ENCODE measurements at places on chromosomes 3 and 15.

GRCh38 chr3:53155760-53156159 lies 5.2 kb upstream of the PRKCD start:
- peak; percentile 19 for DNase-seq

DNA sequence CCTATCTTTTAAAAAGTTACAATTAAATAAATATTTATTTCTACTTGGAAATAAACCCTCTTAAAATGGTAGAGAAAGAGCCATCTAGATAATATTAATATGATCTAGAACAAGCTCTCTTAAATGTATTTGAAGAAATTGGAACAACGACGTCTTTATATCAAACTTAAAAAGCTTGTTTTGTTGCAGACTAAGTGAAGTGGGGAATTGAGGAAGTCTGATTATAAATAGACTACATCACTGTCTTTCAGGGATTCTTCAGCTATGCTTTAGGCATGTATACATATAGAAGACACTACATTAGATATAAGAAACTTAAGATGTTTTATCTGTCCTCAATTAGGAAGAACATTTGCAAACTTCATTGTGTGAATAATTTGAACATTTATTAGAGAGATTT lies 1.8 kb downstream of the BCHE start:
- no peak for DNase-seq

GRCh38 chr3:134809427-134810051 lies 14.5 kb downstream of the EPHB1 start:
- no peak for DNase-seq

GRCh38 chr3:169980055-169980454 lies 13.4 kb downstream of the SEC62 start:
- DNase-seq: no peak

GRCh38 chr3:45929042-45929679 lies 14.1 kb upstream of the CXCR6 start:
- no peak for DNase-seq

DNA sequence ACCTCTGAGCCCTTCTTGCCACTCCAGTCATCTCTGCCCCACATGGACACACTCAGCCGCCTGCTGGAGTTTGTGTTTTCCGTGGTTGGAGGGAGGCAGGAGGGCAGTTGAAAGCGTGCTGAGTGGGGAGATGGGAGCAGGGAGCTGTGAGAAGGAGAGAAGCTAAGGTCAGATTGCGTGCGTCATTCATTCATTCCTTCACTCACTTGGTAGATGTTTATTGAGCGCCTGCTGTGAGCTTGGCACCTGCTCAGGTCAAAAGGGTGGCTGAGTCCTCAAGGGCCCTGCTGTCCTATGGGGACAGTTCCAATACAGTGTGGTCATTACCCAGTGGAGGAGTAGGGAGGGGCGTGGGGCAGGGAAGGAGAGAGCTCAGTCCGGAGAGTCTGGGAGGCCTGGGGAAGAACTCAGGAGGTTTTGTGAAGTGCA lies 23.5 kb downstream of the LIMD1 start:
- DNase-seq: no peak

GRCh38 chr15:99589801-99590200 lies 24.0 kb downstream of the MEF2A start:
- no peak for DNase-seq
